IPS DF 6.9 (cell line): ENCODE measurements at places on chromosomes 7 and 10.

DNA sequence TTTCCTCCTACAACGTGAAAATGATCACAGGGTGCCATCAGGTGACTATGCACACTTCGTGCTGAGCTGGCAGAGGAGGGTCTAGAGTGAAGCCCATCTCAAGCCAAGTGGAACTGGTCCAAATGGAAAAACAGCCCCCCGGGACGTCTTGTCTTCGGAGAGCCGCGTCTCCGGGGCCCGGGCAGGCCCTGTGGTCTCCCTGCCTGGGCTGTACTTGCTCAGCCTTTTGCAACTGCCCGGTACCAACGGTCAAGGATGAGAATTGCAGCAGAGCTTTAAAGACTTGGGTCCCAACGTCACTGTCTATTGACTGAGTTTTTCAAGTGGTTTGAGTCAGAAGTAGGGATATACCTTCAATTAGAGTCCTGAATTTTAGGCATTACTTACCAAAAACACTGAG is 315.5 kb downstream of the PTPRN2 start:
- DNase-seq, result no peak

DNA sequence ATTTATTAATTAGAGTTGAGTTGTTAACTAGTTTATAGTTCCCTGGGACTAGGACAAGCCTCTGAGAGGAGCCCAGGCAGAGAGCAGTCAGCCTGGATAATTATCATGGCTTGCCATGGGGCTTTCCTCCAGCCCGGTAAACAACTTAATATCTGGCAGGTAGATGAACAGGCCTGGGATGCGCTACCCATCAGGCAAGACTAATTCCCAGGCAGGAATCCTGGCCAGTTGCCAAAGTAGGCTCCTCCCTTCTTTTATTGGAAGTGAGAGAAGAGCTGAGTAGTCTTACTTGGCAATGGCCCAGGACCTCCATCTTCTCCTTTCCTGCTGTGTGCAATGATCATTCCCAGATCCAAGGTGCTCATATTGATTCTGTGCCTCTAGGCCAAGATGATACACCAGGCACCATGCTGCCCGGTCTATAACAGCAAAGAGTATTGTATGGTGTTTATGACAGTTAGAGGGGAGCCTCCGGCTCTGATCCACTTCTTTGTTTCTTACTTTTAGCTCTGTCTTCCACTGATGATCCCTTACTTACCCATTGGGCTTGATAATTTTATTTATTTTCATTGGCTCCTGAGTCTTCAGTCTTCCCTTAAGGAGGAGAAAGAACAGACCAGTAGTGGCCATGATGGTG is 408.7 kb downstream of the REEP3 start:
- no peak for DNase-seq

DNA sequence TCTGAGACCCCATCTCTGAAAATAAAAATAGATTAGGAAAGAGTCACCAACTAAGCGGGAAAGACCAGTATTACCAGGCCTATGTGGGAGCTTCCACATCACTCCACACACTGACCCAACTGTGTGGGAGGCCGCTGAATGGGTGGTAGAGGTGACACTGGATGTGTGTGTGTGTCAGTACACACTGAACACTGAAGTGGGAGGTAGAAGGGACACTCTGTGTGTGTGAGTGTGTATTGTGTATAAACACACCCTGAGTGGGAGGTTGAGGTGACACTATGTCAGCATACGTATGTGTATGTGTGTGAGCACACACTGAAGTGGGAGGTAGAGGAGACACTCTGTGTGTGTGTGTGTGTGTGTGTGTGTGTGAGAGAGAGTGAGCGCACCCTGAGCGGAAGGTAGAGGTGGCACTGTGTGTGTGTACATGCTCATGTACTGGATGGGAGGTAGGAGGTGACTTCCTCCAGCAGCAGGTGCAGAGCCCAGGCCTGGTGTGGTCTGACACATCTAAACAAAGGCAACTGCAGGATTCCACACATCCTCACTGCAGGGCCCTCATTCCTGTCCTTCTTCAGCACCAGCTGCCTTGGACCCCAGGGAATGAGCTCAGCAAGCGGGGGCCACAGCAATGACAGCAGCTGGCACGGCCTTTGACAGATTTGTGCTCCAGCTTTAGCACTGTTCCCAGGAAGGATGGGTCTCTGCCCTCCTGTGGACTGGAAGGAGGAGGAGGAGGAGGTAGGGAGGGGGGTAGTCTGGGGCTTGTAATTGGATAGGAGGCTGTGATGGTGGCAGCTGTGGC is 26.5 kb upstream of the RBM20 start:
- DNase-seq, result no peak

DNA sequence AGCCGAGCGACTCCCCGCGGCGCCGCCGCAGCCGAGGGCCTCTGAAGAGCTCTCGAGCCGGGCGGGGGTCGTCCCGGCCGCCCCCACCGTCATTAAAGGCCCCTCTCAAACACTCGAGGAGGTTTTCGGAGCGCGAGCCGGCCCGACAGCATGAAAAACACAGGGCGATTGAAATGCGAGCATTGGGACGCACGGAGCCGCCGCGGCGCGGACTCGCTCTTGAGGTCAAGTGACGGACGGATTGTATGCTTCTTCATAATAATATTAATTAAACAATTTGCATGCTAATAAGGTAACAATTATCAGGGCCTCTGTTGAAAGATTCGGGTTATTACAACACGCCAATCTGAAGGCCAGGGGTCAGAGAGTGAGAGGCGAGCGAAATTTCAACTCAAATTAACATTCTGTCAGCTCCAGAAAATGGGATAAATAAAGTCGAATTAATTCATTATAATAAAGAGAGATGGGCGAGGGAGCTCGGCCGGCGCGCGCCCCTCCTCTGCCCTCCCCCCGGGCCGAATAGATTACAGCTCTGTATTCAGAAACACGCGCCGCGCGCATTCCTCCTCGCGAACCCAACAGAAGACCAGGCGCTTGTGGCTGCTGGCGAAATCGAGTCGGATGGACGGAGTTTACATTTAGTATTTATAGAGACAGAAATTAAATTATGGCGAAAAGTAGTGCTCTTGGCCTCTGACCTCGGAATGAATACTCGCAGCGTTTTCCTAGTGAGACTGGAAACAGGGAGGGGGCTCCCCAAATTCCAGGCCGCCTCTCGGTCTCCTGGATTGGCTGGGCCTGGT is 2.1 kb upstream of the UNCX start:
- no peak for DNase-seq

- no peak for DNase-seq
These were observed 611.4 kb downstream of the TNS3 start for GRCh38 chr7:46970476-46970875.

DNA sequence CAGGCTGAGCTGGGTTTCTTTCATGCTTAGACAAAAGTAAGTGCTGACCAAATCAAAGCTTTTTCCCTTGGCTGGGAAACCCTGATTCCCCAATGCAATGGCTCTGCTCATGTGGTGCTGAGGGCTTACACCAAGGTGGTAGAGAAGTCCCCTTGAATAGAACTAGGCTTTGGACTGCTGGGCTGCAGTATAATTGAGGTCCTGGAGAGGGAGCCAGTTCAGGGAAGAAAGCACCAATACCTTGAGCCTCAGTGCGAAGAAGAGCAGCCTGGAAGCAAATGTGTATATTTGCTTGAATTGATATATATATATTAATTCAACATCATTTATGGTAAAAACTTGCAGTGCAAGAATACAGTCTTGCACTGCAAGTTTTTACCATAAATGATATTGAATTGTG is 391.1 kb downstream of the RPS24 start:
- DNase-seq, result no peak

- DNase-seq, result no peak
These were observed 144.9 kb downstream of the SH3PXD2A start for GRCh38 chr10:103710490-103710889.

- DNase-seq, result no peak
These were observed 38.7 kb downstream of the CDK6 start for GRCh38 chr7:92797693-92798092.

GRCh38 chr10:63137306-63137705 is 4.2 kb downstream of the NRBF2 start:
- DNase-seq, result no peak

GRCh38 chr10:5321273-5321672 is 43.5 kb upstream of the UCN3 start:
- DNase-seq, result no peak

- DNase-seq, result peak; percentile 92
These were observed 15.3 kb upstream of the TRA2A start for GRCh38 chr7:23546897-23547572.

- DNase-seq, result no peak
These were observed 131.1 kb downstream of the DIP2C start for GRCh38 chr10:558364-558763.

DNA sequence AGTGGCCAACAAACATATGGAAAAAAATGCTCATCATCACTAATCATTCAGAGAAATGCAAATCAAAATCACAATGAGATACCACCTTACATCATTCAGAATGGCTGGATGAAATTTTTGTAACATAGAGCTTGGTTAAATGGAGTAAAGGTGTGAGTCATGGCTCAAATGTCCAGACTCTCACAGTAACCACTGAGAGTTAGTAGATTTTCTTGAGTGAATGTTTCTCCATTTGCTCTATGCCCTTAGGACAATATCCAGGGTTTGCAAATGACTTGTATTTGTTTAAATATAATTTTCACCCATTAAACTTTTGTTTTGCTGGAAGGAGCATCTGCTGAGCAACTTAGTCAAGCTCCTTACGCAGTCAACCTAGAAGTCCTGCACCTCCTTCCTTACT is 967.2 kb downstream of the XPNPEP1 start:
- no peak for DNase-seq

DNA sequence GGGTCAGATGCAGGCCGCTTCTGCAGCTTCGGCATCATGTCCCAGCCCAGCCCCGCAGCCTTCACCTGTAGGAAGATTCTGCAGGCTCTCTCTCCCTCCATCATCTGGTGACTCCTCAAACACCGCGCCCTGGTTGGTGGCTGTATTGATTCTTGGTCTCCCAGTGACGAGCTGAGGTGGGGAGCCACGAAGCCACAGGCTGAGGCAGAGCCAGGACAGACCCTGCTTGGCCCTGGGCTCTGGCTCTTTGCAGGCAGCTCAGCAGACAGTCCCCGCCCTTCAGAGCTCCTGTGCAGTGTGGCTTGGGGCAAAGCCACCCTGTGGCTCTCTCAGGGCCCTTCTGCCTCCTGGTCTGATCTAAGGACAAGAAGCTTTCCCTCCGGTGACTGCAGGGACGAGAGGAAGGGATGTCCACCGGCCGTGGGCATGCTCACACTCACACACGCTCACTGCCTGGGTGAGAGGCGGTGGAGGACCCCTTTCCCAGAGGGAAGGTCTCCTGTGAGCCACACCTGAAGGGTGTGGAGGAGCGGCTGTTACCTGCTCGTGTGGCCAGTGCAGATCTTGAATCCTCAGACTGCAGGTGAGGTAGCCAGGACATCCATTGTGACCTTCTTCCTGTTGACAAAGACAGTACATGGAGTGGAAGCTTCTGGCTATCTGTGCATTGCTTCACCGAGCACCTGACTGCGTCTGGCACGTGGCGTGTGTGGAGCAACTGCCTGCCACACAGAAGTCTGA is 79.6 kb downstream of the INPP5A start:
- no peak for DNase-seq

DNA sequence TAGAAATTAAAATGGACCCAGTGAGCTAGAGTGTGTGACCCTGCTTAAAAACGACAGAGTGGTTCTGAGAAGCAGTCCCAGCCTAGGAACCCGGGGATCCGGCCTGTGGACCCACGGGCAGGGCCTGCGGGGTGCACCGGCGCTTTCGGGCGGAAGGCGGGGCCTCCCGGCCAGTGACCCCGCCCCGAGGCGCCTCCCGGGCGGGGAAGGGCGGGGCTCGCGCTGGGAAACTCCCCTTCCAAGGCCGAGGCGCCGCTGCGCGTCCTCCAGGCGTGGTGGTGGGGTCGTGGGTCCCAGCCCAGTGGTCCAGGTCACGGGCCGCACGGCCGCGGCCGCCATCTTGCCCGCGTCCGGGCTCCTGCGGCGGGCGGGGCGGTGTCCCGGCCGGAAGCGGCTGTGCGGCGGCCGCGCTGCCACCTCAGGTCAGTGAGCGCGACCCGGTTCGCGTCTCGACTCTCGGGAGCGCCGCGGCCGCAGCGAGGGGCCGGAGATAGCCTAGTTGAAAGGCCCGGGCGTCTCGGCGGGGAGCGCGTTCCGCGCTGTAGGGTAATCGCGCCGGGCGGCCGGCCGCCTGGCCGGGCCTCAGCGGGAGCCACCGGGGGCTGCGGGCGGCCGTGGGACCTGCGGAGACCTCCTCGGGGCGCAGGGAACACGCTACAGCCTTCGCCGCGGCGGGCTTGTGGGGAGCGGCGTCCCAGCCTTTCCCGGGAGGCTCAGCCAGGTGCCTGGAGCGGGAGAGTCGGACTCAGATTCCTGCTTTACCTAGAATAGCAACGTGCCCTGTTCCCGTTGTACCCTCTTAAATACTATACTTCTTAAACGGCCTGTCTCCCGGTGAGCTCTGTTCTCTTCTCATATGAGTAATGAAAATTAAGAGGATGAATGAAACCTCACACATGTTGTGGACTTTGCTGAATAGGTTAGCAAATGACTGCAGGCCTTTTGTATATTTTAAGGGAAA is at the start of gene MIOS:
Gene MIOS, plus strand, starts transcription at position 234 of the 961 bp plus-strand sequence. CDS start 5,592 bp downstream, outside the sequence.
- peak; percentile 43 for DNase-seq

DNA sequence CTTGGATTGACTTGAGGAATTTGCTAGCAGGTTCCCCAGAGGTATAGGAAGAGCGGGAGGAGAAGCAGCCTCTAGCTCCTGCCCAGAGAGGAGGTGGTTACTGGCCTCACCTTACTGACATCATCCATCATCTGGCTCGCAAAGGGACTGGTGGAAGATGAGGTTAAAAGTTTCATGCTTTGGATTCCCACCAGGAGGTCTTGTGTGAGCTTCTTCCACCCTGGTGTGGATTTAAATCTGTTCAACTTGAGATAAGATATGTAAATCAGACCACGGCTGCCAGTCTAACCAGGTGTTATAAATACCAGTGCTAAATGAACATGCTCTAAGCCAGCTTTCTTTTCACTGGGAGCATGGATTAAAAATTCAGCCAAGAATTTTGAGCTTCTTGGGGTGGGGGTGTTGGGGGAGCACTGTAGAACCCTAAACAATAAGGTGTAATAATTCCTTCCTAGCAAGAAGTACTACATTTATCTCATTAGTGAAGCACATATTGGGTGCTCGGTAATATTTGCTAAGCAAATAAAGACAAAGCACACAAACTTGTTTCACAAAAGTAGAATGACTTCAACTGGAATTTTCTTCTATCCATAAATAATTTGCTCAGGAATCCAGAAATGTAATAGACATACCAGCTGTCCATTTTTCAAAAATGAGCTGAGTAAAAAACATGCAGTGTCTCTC is 7.8 kb downstream of the PROSER2 start:
- no peak for DNase-seq

GRCh38 chr10:3687510-3688081 is 97.4 kb downstream of the KLF6 start:
- DNase-seq, result no peak

- no peak for DNase-seq
These were observed 216.6 kb upstream of the SH2B2 start for GRCh38 chr7:102069931-102070629.

- no peak for DNase-seq
These were observed 24.9 kb upstream of the SEC61G start for GRCh38 chr7:54783952-54784351.

- no peak for DNase-seq
These were observed at the start of gene ORAI2 for GRCh38 chr7:102433219-102434038. TSS of gene ORAI2 (plus strand) at chr7:102433575. CDS start at chr7:102438957, 5,382 bp downstream.

GRCh38 chr10:49367600-49367999 is 28.3 kb downstream of the DRGX start:
- DNase-seq, result no peak
